ENCODE measurements at places on chromosomes 2 and 18.

DNA sequence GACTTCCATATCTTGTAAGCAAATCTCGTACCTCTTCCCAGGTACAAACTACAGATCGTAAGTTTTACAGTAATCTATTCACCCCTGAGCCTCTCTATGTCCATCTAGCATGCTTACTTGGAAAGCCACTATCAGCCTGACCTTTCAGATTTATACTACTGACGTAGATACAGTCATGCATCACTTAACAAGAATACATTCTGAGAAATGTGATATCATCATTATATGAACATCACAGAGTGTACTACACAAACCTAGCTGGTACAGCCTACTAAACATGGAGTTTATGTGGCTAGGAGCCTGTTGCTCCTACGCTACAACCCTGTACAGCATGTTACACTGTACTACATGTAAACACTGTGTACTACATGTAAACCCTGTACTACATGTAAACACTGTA, 293.2 kb upstream of the ZNF804A start:
- DNase-seq, result peak; percentile 13

- no peak for DNase-seq
These were observed 83.3 kb upstream of the CD28 start for GRCh38 chr2:203623096-203623495.

DNA sequence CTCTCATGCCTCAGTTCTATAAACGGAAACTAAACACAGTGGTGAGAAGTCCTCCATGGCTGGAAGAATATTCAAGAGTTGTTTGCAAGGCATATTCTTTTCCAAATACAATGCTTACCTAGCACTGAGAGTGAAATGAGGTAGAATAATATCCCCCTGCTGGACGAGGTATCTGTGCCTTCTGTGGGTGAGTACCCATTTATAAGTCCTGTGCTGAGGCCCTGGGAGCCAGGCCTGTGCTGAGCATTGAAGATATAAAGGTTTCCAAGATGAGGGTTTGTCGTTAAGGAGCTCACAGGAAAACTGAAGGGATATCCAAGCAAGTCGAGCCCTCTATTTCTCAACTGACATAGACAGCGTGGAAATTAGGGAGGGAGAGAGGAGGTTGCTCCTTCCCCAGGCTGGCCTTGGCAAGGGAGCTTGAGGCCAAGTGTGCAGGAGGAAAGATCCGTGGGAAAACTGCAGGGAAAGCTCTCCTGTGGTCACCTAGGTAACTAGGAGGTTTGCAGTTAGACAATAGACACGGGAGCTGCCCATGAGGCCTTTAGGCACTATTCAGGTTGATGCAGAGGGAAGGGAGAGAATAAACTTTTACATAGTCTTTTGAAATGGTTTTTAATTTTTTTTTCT, 17.6 kb downstream of the PTPRM start:
- DNase-seq, result no peak

GRCh38 chr18:30971338-30971956, 71.1 kb downstream of the DSC3 start:
- DNase-seq, result no peak

DNA sequence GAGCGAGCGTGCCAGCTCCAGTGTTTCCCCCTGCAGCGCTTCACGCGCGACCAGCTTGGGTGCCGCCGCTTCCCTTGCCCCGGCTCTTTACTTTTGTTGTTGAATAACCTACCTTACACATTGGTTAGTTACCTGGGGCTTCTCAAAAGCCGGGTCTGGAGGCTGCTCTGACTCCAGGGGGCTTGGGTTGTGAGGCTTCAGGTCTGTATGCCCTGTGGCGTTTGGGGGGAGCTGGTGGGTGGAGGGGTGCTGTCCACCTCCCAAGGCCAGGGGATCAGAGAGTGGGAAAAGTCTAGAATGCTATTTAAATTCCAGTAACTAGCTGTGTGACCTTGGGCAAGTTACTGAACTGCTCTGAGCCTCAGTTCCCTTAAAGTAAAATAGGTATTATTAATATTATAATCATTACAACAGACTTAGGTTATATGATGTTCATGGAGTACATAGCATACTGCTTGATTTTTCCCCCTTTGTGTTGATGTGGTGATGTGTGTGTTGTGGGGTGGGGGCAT, 770 bp downstream of the LYPD6B start:
- no peak for DNase-seq

- DNase-seq, result no peak
These were observed 96.6 kb downstream of the MBD2 start for GRCh38 chr18:54127759-54128378.

- DNase-seq, result no peak
These were observed 86.6 kb upstream of the CAVIN2 start for GRCh38 chr2:191933307-191934105.

DNA sequence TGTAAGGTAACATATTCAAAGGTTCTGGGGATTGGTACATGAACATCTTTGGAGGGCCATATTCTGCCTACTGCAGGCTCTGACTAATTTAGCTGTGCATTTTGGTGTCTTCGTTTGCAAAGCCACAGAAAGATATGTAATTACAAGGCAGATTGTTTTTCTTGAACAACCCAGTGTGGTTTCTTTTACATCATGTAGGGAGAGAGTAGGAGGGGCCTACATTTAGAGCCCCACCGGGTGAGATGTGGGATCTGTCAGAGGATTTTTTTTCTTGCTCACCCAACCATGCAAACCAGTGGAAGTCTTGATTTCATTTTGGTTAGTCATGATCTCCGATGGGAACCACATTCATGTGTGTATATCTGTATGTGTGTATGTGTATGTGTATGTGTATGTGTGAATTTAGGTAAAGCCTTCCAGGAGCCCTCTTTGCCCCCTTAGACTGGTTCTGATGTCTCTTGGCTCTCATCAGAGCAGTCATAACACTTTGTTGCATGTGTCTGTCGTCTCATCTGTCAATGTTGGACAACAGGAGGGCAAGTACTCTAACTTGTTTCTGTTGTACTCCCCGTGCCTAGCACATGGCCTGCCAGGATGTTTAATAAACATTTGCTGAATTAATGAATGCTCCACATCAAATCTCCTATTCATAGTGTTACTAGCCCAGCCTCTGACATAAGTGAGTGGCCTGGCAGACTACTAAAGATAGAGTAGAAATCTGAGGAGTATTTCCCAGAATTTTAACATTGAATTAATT, 239.9 kb downstream of the MTX2 start:
- no peak for DNase-seq

- no peak for DNase-seq
These were observed 68.7 kb upstream of the EDAR start for GRCh38 chr2:109057686-109058085.

GRCh38 chr2:11827547-11827946, 81.1 kb downstream of the LPIN1 start:
- DNase-seq, result no peak

DNA sequence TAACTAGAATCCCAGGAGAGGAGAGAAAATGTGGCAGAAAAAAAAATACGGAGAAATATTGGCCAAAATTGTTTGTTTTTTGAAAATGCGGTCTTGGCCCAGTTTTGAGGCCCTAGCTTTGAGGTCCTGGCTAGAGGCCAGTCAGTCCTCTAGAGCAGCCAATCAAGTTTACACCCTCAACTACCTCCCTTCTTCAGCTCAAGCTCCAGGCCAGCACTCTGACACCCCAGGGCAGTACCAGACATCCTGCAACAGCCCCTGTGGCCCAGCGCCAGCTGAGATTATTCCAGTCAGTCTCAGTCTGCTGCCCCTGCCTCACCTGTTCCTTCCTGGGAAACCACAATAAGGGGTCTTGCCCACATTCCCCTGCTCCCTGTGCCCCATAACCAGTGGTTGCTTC, 107.7 kb downstream of the UGGT1 start:
- no peak for DNase-seq

GRCh38 chr2:82279367-82279766, 1974.8 kb upstream of the LRRTM1 start:
- no peak for DNase-seq

DNA sequence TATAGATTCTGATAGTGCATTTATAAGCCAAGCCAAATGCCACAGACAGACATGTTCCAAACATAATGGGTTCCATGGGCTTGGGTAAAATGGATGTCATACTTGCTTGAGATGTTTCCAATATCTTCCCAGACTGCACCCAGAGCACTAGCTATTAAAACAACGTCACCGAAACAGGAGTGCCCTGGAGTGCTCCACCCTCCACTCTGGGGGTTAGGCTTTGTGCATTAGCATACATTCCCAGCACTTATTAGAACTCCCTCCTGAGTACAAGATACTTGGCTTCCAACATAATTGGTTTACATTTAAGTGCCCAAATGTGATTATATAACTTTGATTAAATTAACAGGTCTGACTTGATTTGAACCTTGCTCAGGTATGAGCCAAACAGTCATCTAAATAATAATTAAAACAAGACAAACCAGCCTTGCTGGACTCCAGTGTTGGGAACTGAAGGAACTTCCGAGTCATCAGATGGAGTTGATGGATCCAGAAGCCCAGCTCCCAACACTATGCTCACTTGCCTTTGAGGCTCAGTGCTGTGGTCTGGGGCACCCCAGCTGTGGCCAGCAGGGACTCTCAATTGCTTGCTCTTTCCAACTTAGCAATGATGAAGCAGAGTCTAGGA, 60.5 kb upstream of the LGALSL start:
- no peak for DNase-seq

DNA sequence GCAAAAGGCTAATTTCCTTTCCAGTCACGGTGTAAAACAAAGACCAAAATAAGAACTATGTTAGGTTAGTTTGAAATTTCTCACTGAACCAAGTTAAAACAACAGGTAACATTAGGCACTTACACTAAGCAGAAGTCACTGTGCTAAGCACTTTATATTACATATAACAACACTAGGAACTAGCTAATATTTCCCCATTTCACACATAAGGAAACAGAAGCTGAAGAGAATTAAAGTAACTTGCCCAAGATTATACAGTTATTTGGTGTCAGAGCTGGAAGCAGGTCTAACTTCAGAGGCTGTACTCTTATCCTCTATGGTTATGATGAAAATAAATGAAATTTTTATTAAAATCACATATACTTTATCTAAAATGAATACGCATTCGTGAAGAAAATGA, 5.9 kb downstream of the ITSN2 start:
- DNase-seq, result no peak

DNA sequence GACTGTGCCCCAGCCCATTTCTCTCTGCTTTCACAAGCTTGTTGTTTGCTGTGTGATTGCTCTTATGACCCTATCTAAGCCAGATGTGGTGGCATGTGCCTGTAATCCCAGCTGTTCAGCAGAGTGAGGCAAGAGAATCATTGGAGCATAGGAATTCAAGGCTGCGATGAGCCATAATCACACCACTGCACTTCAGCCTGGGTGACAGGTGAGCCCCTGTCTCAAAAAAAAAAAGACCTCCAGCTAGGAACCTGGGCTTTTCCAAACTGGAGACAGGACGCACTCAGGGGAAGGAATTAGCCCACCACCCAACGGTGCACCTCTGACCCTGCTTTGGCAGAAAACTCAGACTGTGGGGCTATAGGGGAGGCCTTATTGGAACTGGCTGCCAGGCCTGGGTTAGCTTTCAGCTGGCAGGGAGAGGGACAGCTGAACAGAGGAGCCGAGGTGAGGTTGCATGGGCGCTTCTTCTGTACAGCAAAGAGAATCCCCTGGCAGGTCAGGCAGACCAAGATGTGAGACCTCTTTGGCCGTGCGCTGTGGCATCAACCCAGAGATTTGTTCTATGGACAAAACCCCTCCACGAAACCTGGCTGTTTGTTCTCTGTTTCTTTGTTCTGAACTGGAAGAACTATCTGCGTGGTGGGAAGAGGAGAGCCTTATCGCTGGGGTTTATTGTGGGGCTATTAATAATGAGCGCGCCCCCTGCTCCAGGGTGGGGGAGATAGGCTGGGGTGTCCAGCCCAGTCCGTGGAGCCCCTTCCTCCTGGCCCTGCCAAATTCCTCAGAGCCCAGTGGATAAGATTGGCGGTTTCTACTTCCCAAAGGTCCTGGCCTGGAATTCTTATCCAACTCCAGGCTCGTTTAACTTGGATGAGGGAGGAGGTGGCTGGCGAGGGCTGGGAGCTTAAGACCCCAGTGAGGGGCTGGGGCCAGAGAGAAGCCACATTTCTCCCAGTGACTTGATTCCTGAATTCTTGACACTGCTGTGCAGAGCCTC, 38.8 kb upstream of the SMAD7 start:
- no peak for DNase-seq

DNA sequence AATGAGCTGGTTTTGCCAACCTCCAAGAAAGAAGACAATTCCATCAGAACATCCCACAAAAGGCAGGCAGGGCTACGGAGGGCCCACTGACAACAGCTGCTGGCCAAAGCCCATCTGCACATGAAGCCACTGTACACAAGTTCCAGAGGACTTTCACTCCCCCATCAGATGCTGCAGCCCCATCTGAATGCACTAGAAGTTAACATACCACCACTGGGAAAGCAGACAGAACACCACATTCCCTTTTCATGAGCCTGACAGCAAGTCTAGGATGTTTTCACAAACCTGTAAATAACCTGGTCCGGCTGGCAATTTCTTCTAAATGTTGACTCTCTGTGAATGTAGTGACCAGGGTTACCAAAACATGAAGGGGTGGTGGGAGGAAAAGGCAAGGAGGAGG, 41.5 kb downstream of the CCBE1 start:
- DNase-seq, result no peak

DNA sequence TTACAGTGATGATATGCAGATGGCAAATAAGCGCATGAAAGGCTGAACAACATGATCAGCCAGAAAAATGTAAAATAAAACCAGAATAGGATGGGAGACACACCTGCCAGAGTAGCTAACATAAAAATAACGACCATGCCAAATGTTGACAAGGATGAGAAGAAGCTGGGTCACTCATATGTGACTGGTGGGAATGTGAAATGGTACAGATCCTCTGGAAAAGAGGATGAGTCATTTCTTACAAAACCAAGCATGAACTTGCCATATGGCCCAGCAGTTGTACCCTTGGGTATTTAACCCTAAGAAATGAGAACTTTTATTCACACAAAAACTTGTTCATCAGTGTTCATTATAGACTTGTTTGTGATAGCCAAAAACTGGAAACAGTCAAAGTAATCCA, 143.8 kb downstream of the SH3BP4 start:
- DNase-seq, result no peak

DNA sequence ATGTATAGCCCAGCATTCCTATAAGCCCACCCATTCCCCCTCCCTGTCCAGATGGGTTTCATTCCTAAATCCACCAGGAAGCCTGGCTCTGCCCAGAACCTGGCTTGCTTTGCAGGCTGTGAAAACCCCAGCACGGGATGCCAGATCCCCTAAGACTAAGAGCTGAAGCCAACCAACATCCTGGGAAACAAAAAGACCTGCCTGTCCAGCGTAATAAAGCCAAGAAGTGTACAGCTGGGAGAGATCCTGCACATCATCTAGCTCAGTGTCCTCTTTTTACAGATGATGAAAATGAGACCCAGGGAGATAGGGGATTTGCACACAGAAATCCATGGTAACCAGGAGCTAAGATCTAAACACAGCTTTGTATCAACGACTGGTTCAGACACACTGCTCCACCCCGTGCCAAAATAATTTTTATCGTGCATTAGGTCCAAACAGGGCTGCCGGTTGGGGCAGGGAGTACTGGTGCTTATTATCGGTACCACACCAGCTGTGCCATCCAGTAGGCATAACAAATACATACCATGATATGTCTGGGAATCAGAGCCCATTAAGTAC, 2.9 kb downstream of the RND3 start:
- no peak for DNase-seq

GRCh38 chr2:198337368-198337767, 533.0 kb downstream of the PLCL1 start:
- no peak for DNase-seq

- no peak for DNase-seq
These were observed 7.1 kb upstream of the EML6 start for GRCh38 chr2:54716375-54716774.

GRCh38 chr2:207905546-207905945, 119.8 kb downstream of the PLEKHM3 start:
- no peak for DNase-seq

Measured in NCI-H2029 (cell line).